ENCODE measurements at places on chromosomes 16 and 17.

DNA sequence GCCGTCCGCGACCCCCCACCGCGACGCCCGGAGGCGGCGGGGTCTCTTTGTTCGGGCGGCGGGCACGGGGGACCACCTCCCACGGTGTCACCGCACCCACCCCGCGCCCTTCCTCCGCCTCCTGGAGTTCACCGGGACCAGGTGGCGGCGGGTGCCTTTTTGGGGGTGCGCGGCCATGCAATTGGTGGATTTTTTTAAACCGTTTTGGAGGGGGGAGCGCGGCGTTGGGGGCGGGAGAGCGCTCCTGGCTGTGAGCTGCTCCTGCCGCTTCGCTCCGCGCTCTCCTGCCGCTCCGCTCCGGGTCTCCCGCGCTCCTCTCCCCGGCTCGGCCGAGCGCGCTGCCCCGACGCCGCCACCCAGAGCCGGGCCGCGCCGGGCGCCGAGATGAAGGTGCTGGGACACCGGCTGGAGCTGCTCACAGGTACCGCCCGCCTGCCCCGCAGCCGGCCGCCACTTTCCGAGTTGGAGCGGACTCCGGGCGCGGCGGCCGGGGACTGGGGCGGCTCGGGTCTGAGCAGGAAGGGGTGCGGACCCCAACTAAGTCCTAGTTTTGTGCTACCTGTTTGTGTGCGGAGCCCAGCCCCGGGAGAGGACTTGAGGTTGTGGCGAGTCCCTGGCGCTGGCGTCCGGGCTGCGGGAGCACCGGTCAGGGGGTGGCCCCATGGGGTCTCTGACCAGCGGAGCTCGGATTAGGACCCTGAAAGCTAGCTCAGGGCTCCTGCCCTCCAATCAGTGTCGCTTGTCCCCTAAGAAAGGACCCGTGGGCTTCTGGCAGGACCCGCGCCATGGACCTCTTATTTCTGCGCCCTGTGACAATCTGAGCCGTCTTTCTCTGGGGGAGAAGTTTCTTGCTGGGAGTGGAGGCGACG is 35.7 kb upstream of the NDRG4 start:
- no peak for DNase-seq

DNA sequence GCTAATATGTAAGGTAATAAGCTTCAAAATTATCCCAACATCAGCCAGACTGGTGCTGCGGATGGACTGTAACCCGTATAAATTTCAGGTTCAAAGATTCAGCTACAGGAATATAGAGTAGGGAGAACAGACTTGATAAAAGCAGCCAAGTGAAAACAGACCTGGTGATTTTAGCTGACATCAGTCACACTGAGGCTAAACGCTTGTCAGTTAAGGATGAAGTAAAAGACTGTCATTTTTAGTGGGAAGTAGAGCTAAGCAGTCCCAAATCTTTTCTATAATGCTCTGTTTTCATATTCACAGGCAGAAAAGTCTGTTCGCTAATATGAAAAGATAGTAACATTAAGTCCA is 35.4 kb downstream of the CMTM4 start:
- no peak for DNase-seq

DNA sequence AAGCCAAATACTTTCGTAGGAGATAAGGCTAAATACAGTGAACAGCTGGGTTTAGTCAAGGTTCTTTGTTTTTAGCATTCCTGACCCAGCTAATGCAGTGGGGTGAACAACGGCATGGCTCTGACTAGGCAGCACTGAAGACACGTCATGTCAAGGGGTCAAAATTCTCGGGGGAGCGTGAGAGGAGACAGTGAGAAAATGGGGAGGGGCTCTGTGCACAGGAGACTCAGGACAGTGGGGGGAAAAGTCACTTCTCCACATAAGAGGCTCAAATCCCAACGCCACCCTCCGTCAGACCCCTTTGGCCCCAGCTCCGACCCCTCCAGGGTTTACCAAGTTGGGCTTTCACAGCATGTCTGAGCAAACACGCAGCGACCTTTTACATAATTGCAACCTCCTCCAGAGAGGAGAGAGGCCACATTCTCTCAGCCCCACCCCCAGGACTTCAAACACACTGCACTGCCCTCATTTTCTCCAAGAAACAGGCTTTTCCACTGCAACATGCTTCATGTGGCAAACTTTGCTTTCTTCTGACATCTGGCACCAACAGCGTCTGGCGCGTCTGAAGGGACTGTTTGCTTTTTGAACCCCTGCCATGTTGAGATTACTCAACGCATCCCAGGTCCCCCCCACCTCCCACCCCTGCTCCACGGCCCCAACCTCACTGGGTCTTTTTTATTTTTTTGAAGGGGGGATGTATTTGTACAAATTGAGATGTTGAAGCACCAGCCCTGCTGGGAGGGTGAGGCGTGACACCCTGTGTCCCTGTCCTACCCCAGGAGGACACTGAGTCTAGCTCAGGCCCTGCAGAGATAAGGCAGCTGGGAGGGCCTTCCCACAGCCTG is 30.0 kb downstream of the AXIN2 start:
- no peak for DNase-seq

DNA sequence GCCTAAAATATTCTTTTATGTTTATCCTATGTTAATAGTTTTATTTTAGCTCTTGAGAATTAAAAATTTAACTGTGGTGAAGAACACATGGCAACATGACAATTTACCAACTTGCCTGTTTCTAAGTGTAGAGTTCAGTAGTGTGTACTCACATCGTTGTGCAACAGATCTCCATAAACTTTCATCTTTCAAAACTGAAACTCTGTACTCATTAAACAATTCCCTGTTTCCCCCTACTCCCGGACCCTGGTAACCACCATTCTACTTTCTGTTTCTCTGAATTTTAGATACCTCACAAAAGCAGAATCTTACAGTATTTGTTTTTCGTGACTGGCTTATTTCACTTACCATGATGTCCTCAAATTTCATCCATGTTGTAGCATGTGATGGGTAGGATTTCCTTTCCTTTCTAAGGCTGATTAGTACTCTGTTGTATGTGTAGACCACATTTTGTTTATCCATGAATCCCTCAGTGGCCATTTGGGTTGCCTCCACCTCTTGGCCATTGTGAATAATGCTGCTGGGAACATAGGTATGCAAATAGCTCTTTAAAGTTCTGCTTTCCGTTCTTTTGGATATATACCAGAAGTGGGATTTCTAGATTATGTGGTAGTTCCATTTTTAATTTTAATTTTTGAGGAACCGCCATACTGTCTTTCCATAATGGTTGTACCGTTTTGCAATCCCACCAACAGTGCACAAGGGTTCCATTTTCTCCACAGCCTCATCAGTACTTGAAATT is 17.4 kb downstream of the IST1 start:
- no peak for DNase-seq

GRCh38 chr17:7423679-7424078 is 1.7 kb upstream of the SPEM2 start:
- no peak for DNase-seq

GRCh38 chr16:81518439-81518757 is 73.8 kb downstream of the CMIP start:
- peak; percentile 40 for DNase-seq

DNA sequence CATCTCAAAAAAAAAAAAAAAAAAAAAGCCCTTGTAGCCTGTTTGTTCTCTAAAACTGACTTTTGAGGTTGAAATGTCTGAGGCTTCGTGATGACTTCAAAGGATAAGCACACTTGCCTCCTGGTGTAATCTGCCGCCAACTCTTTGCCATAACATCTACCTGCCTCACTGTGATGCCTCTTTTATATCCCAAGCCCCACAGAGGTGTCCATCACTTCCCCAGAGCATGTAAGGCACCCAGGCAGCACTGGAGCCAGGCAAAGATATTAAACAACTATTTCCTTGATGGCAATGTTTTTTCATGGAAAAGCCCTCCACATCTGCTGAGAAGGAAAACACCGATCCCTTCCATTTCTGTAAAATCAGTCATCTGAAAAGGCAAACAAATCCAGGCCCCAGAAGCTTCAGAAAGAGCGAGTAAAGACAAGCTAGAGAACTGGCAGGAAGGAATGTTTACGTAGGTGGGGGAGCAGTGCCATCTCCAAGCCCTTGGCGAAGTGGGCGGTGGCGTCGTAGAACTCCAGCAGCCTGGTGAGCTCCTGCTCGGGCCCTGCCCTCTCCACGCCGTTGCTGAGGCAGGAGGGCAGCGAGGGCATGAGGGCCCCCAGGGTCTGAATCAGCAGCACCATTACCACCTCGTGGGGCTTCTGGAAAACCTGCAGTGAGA is 28.6 kb downstream of the COG7 start:
- no peak for DNase-seq

- no peak for DNase-seq
Observed at GRCh38 chr17:50317121-50317520, 28.8 kb upstream of the XYLT2 start.

- DNase-seq = no peak
Observed at GRCh38 chr16:64745258-64745930, 376.5 kb downstream of the CDH11 start.

All from common myeloid progenitor, CD34-positive (primary cell).